IMR-90 (cell line): ENCODE measurements at places on chromosomes 12 and 14. TPM values are rescaled to one million over a fixed set of nuclear protein-coding genes. Genes with fewer than 3 reads are reported as not detected.

- peaks cover 25% of the 10 kb centered on the region for H3K4me1 ChIP-seq
- H3K36me3 ChIP-seq = no peaks in the 10 kb centered on the region
- DNase-seq = peak; percentile 57
- peak overlapping the region; percentile 74 for H3K27ac ChIP-seq
Measured at GRCh38 chr12:50618864-50619609, 114.3 kb downstream of the DIP2B start.

- H3K4me3 ChIP-seq = no peak overlapping the region
- H3K27me3 ChIP-seq = no peaks in the 10 kb centered on the region
- peaks cover 7% of the 10 kb centered on the region; the same call in 1 of the 2 replicates for H3K4me1 ChIP-seq
- DNase-seq = no peak
Measured at GRCh38 chr12:10158406-10158805, 13.5 kb downstream of the OLR1 start.

Gene APAF1
- total RNA-seq = 32.8 and 42.2 TPM in 2 replicates

Gene NCKAP5L
- 6.1 and 7.2 TPM in 2 replicates for total RNA-seq

DNA sequence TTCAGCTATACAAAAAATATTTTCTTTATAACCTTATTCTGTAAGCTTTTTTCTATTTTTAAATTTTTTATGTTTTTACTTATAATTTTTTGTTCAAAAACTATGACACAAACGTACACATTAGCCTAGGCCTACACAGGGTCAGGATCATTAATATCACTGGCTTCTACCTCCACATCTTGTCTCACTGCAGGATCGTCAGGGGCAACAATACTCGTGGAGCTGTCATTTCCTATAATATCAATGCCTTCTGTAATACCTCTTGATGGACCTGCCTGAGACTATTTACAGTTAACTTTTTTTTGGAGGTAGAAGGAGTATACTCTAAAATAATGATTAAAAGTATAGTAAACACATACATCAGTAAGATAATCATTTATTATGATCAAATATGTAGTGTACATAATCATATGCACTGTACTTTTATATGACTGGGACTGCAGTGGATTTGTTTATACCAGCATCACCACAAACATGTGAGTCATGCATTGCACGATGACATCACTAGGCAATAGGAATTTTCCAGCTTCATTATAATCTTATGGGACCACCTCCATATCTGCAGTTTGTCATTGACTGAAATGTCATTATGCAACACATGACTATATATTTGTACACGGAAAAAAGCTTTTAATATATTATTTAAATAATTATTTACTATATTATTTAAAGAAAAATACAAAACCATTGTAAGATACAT, 18.5 kb upstream of the PMCH start:
- H3K27me3 ChIP-seq = no peaks in the 10 kb centered on the region
- H3K4me3 ChIP-seq = no peak overlapping the region
- H3K27ac ChIP-seq = no peak overlapping the region
- H3K4me1 ChIP-seq = peaks cover 2% of the 10 kb centered on the region
- peak; percentile 83 for DNase-seq
- H3K36me3 ChIP-seq = no peaks in the 10 kb centered on the region

- DNase-seq = no peak
- no peaks in the 10 kb centered on the region; the same call in 1 of the 2 replicates for H3K4me1 ChIP-seq
- H3K27me3 ChIP-seq = no peaks in the 10 kb centered on the region
- H3K36me3 ChIP-seq = no peaks in the 10 kb centered on the region
- H3K4me3 ChIP-seq = no peak overlapping the region
Measured at GRCh38 chr12:107090711-107091110, 2.6 kb downstream of the CRY1 start.

DNA sequence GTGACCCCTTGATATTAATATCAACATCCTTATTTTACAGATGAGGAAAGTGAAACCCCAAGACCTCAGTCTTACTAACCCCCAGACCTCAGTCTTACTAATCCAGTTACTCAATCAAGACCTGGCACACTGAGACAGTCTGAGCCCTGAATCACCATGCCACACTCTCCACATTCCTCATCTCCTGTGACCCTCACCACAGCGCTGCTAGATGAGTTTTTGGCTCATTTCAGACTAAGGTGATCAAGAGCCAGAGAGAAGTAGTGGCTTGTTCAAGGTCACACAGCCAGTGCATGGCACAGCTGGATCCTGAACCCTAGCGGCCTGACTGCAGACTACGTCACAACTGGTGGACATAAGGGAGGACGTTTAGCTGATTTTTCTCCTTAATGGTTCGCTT, 579.2 kb downstream of the BCL11B start:
- no peak overlapping the region for H3K27ac ChIP-seq
- H3K4me3 ChIP-seq = no peak overlapping the region
- no peaks in the 10 kb centered on the region for H3K36me3 ChIP-seq
